ENCODE measurements at places on chromosomes 12 and 14. TPM values are rescaled to one million over a fixed set of nuclear protein-coding genes. Genes with fewer than 3 reads are reported as not detected.

The DEPDC4 gene
- total RNA-seq: 3.4 TPM

DNA sequence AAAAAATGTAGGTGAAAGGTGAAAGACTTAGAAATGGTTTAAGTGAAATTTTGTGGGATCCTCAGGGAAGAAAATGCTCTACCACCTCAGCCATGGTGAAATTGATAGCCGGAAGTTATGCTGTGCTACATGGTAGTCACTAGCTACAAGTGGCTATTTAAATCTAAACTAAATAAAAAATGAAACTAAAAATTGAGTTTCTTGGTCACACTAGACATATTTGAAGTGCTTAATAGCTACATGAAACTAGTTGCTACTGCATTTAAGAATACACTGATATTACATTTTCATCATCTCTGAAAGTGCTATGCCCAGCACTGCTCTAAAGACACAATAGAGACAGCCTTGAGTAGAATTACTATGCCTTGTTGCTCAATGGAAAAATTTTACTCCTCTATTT lies 10.3 kb upstream of the SLCO1B3 start:
- no peaks in the 10 kb centered on the region for H3K4me1 ChIP-seq
- H3K27me3 ChIP-seq: no peaks in the 10 kb centered on the region

DNA sequence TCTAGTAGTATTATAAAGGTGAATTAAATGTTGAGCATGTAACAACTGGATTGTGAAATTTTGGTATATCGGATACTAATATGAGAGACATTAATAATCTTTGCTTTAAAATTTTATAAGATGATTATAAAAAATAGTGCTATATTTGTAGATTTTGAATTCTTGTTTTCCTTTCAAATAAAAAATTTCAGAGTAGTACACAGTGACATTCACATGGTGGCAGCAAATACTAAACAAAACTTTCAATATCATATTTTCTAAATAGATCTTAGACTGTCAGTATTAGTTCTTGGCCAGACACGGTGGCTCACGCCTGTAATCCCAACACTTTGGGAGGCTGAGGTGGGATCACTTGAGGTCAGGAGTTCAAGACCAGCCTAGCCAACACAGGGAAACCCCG lies 166.0 kb downstream of the NAV3 start:
- no peak overlapping the region for H3K27ac ChIP-seq
- H3K4me3 ChIP-seq: no peak overlapping the region
- no peaks in the 10 kb centered on the region for H3K27me3 ChIP-seq
- H3K4me1 ChIP-seq: no peaks in the 10 kb centered on the region
- H3K36me3 ChIP-seq: no peaks in the 10 kb centered on the region
- no peak for DNase-seq

DNA sequence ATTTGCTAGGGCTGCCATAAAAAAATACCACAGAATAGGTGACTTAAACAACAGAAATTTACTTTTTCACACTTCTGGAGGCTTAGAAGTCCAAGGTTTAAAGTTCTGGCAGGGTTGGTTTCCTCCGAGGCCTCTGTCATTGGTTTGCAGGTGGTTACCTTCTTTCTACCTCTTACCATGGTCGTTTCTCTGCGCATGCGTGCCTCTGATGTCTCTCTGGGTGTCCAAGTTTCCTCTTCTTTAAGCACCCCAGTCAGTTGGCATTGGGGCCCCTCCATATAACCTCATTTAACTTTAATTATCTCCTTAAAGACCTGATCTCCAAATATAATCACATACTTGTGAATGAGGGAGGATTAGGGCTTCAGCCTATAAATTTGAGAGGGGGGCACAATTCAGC lies 103.2 kb downstream of the SLC15A5 start:
- DNase-seq: no peak
- H3K4me3 ChIP-seq: no peak overlapping the region
- no peaks in the 10 kb centered on the region for H3K36me3 ChIP-seq
